ENCODE measurements at places on chromosomes 4 and X.

DNA sequence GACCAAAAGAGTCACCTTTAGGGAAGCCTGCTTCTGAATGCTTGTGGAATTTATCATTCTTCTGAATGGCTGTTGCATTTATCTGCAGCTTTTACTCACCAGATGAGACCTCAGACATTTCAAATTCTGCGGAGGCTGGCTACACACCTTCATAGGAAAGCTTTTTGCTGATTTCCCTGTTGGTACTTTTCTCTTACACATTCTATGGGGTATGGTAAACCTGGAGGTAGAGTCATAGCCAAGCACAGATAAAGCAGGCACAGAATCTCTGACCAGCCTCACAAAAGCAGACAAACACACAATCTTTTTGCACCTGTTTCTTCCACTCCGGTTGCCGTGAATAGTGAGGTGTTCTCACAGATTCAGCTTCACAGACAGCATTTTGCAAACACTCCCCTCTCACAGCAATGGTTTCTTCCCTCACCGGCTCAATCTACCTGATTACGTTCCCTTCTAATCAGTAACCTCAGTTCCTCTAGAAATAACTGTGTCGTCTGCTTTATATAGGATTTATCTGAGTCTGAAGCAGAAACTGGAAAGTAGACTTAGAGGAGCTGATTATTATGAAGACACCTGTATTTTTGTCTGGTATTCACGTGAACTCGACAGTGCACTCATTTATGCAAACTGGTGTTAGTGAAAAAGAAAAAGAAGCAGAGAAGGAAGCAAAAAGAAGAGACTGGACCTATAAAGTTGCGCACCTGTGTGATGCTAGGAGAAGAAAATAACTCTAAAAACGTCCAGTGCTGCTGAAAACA is 83.1 kb downstream of the DMD start:
- DNase-seq, result no peak

DNA sequence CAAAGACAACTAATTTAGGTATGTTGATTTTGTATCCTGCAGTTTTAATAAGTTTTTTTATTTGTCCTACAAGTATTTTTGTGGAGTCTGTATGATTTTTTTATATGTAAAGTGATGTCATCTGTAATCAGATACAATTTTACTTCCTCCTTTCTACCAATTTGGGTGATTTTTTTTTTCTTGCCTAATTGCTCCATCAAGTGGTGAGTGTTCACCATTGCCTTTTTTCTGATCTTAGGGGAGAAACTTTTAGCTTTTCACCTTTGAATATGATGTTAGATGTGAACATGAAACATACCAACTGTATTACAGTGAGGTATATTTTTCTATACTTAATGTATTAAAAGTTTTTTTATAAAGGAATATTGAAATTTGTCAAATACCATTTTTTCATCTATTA is 362.3 kb downstream of the PABPC4L start:
- DNase-seq, result no peak

DNA sequence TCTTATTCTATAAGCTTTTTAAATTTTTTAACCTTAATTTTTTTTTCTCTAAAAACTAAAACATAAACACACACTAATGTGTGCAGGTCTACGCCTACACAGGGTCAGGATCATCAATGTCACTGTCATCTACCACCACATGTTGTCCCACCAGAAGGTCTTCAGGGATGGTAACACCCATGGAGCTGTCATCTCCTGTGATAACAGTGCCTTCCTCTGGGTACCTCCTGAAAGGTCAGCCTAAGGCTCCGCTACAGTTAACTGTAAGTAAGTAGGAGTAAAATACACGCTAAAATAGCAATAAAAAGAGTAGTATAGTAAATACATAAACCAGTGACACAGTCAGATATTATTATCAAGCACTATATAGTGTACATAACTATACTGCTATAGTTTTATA is 45.9 kb upstream of the GPRIN3 start:
- DNase-seq, result no peak

- no peak for DNase-seq
Observed at GRCh38 chrX:150635952-150636351, 57.2 kb upstream of the MTMR1 start.

GRCh38 chr4:124372916-124373315 is 339.6 kb downstream of the ANKRD50 start:
- no peak for DNase-seq

DNA sequence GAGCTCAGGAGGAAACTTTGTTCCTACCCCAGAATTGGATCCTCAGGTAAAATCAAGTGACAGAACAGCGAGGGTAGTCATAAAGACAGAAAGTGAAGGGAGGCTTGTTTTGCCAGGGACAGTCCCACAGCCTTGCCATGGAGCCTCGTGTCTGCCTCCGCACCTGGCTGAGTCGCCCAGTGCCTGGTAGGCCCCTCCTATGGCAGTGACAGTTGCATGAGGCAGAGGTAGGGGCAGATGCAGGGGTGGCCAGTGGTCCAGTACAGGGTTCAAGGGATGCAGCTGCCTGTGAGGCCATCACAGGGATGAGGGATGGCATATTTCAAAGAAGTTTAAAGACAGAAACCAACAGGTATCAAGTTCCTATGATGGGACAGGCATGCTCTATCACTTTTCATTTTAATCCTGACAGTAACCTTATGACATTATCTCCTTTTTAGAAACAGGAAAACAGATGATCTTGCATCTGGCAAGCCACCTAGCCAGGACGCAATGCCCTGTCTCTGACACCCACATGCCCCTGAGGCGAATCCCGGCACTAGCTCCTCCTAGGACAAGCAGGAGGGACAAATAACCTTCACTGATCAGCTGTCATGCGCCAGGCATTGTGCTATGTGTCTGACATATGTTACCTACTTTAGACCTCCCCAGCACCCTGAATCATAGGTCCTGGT is 127.4 kb upstream of the ENPP6 start:
- no peak for DNase-seq

DNA sequence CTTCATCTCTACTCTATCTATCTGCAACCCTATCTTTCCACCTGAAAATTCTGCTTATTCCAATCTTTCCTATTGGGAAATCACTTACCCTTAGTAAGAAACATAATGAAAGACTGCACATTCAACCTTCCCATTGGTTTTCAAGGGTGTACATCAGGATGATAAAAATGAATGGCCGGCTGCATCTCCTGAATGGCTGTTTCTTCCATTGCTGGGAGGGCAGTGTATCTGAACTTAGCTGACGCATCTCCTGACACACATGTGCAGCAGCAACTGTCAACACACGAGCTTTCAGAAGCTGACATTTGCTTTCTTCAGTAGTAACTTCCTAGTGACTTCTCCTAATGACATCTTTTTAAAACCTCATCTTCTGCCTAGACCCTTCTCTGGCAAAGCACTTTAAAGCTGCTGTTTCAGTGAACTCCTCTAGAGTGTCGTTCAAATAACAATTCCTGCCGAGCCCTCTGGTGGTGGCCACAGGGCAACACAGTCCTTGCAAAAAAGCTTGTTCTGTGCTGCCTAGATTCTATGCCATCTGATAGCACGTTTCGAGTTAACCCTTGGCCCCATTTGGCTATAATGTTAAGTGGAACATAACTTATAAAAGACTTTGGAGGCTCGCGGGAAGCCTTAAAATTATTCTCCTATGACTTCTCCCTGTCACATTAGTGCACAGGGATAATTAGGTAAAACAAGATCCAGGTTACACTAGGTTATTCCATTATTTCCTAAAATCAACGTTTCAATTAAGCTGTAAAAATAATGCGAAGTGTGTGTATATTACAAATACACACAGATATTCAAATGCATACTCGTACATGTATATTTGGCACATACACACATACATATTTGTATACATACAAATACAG is 2340.7 kb downstream of the PCDH7 start:
- DNase-seq, result no peak

GRCh38 chr4:61462451-61463326 is 262.6 kb downstream of the ADGRL3 start:
- DNase-seq, result no peak

- DNase-seq, result no peak
Observed at GRCh38 chrX:9339603-9340491, 125.0 kb upstream of the TBL1X start.

DNA sequence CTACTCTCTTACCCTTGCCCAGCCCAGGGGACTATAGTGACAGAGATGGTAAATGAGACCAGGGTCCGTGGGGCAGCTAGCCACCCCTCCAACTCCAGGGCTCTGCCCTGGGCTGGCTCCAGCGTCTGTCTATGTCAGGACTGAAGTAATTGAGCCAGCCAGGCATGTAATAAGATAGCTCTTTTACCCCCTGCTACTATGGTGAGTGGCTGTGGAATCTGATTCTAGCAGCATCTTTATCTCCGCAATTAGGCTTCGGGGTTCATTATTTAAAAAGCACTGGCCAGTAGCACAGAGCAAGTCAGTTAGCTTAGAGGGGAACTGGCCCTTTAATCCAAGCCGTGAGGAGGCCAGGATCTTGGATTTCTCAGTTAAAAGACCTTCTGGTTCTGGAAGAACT is 123.3 kb upstream of the RAI2 start:
- DNase-seq, result no peak

GRCh38 chrX:78329486-78329885 is 2.1 kb upstream of the CYSLTR1 start:
- DNase-seq, result no peak

DNA sequence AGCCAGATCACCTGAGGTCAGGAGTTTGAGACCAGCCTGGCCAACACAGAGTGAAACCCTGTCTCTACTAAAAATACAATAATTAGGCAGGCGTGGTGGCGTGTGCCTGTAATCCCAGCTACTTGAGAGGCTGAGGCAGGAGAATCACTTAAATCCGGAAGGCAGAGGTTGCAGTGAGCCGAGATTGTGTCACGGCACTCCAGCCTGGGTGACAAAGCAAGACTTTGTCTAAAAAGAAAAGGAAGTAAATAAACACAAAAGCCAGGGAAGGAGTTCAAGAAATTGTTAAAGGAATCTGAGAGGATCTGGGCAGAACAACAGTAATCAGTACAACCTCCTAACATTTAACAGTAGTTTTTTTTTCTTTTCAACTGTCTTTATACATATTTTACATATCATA is 48.7 kb upstream of the ARHGEF6 start:
- no peak for DNase-seq

GRCh38 chr4:73527196-73527595 is 45.7 kb downstream of the AFM start:
- DNase-seq, result no peak
